ENCODE measurements at places on chromosomes 2 and 18.

- DNase-seq, result no peak
Observed at GRCh38 chr2:158635961-158636601, 159.0 kb upstream of the DAPL1 start.

DNA sequence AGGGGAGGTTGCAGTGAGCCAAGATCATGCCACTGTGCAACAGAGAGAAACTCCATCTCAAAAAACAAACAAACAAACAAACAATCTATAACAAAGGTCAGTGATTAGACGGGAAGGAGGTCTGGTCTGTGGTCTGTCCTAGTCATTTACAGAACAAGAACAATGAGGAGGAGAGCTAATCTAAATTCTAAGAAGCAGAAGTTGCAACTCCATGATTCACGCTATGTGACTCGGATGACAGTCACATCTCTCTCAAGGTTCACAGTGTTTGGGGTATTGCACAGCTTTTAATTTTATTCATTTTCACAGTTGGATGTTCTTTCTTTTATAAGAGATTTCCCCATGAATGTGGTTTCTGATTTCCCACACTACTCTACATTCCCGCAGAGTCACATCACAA is 218.7 kb upstream of the PIEZO2 start:
- no peak for DNase-seq

- peak; percentile 45 for DNase-seq
Observed at GRCh38 chr2:105796131-105796638, 51.5 kb downstream of the NCK2 start.

- DNase-seq, result no peak
Observed at GRCh38 chr2:135743860-135744259, 2.2 kb downstream of the UBXN4 start.

GRCh38 chr18:5961097-5961827 is 65.9 kb upstream of the TMEM200C start:
- DNase-seq, result no peak

- DNase-seq, result no peak
Observed at GRCh38 chr2:121855510-121855909, 100.1 kb downstream of the TSN start.

DNA sequence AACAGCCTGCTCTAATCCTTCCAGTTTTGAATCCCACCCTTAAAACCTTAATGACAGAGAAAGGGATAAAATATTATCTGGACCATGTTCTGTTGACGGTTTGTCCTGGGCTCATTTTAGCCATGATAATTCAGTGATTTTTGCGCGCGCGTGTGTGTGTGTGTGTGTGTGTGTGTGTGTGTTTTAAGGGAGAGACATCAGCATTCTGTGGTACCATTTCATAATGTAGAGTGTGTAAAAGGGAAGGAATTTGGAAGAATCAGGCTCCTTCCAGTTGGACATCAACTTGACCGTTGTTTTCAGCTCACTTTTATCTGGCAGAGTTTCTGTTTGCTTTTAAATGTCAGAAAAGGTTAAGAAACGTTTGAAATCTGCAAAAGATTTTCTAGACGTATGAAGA is 535.5 kb downstream of the TNS1 start:
- DNase-seq, result no peak

DNA sequence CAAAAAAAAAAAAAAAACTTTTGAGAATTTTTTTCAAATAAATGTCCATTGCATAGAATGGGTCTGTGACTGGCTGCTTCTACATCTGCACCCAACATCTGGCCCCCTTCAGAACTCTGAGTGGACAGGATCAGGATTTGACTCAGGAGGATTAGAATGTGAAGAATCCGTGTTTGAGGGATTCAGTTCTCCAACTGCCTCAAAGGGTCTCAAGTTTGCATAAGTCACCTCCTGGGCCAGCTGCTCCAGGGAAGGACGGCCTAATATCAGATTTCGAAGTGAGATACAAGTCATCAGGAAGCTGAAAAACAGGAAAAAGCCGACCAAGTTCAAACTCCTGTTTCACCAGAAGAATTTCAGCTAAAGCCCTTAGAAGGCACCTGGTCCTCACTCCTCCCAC is 10.9 kb downstream of the MAT2A start:
- DNase-seq, result no peak

DNA sequence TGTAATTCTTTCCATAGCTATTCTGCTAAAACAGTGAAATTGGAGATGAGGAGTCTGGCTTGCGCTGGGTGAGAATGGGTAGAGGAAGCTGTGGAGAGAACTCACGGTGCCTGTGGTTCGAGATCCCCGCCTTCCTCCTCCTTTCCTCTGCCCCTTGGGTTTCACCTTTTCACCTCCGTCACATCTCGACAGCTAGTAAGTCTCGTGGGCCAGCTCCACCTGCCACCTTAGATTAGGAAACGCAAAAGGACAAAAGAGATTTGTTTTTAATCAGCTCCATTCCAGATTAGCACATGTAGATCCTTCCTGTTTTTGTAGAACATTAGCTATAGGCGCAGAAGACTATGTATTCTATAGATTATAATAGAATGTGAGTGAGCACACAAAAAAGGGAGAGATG is 20.6 kb downstream of the TRIB2 start:
- no peak for DNase-seq

- DNase-seq, result no peak
Observed at GRCh38 chr2:168594778-168595177, 138.7 kb downstream of the CERS6 start.

DNA sequence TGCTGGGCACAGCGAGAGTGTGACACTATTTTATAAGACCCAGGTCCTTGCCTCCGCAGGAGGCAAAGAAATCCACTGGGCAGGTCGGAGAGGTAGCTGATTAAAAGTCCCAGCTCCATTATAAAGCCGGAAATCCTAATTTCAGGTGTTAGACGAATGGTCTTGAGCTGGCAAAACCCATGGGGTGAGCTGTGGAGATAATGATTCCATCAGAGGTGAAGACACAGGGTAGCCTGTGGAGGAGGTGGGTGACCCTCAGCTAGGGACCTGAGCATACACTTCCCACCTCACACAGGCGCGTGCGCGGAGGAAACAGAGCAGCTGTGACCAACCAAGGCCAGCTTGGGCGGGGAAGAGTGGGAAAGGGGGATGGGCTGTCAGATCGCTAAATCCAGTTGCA is 201.7 kb upstream of the CXCR4 start:
- DNase-seq, result no peak

- DNase-seq, result no peak
Observed at GRCh38 chr18:67199993-67200617, 316.4 kb downstream of the DSEL start.

- no peak for DNase-seq
Observed at GRCh38 chr2:224165901-224166319, 126.8 kb upstream of the SERPINE2 start.

GRCh38 chr2:65098741-65099140 is 31.2 kb downstream of the RAB1A start:
- no peak for DNase-seq

DNA sequence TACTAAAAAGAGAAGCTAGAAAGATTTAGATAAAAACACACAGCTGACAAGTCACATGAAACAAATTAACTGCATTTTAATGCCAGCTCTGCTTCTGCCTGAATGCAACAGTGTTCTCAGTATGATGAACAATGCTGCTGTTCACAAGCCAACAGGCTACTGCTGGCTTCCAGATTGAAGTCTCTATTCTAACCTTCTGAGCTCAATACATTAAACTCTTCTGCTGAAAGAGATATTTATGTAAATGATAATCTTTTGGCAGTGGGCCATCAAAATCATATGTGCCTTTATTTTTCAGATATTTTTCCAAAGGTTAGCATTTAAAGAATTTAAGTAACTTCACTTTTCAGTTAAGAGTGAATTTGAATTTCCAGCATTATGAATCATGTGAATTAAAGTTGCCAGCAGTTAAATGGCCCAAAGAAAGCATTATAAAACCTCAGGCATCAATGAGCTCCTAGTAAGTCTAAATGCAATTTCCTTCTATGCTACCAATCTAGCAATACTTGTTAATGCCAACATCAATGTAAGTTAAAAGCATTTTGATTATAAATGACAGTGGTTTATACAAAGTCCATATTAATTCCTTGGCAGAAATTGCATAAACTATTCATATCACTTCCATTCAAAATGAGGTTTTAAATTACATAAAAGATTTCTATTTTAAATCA is 72.4 kb downstream of the ID2 start:
- DNase-seq, result no peak

DNA sequence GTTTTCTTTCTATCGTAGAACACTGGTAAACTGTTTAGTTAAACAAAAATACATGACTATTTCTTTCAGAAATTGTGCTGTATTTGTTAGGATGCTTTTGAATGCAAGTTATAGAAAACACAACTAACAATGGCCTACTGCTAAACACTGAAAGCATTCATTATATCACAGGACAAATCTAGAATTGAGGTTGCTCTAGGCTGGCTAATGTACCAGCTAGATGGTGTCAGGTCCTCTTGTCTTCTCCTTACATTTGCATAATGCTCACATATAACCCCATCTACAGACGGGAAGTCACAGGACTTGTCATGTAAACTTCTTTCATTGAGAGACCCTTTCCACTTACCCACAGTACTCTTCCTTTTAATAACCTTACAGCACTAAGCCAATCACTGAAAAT is 586.8 kb downstream of the DSC3 start:
- no peak for DNase-seq

DNA sequence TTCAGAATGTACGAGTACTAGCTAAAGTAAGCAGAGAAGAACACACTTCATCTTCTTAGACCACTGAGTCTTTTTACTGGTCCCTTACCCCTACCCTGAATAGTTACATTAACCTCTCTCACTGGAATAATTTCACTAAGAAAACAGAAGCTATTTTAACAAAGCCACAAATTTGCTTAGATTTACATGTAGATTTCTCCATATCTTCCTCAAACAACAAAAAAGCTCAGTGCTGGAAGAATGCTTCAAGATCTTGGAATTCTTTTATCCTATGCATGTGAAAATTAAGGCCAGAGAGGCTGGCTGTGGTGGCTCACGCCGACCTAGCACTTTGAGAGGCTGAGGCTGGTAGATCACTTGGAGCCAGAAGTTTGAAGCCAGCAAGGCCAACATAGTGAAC is 35.2 kb downstream of the MOGAT1 start:
- DNase-seq, result no peak

GRCh38 chr2:211103989-211104388 is 547.6 kb downstream of the CPS1 start:
- DNase-seq, result no peak

Measured in activated naive CD8-positive, alpha-beta T cell treated with anti-CD3 and anti-CD28 coated beads for 36 hours (primary cell).